ENCODE measurements at places on chromosomes 2 and 18. TPM values are rescaled to one million over a fixed set of nuclear protein-coding genes. Genes with fewer than 3 reads are reported as not detected.

The CNTNAP5 gene
- total RNA-seq: 0.13 TPM

The COLEC12 gene
- 65.5 TPM for total RNA-seq

The UGT1A8 gene
- total RNA-seq: not detected

The VAMP5 gene
- 18.0 TPM for total RNA-seq

The ATP6V1B1 gene
- 0.62 TPM for total RNA-seq

The CCBE1 gene
- 2.8 TPM for total RNA-seq

The TMEM247 gene
- total RNA-seq: not detected

The FHOD3 gene
- total RNA-seq: 27.7 TPM

The IL18RAP gene
- total RNA-seq: 0.35 TPM

The TACR1 gene
- 0.18 TPM for total RNA-seq

The MYCN gene
- total RNA-seq: 5.9 TPM

The LBX2 gene
- 0.66 TPM for total RNA-seq

The ANO7 gene
- total RNA-seq: 0.35 TPM

The DCTN1 gene
- 56.6 TPM for total RNA-seq

The MAPRE2 gene
- total RNA-seq: 17.3 TPM

The B3GNT7 gene
- 0.62 TPM for total RNA-seq

Data from muscle of leg (tissue), 16 donors.